ENCODE measurements at places on chromosomes 6 and 20.

DNA sequence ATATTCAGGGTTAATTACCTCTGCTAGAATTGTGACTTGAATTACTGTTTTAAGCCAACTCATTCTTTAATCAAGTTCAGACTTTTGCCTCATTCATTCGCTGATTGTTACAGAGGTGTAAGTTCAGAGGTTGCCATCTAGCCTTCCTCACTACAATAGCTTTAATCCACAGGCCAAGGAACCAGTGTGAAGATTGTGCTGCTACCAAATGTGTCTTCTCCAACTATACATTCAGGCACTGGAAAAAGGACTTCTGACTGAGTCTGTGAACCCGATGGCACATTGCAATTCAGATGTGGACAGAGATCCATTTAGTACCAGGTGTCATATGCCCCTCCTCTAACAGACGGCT lies 111.2 kb upstream of the ADGRF1 start:
- DNase-seq, result no peak

DNA sequence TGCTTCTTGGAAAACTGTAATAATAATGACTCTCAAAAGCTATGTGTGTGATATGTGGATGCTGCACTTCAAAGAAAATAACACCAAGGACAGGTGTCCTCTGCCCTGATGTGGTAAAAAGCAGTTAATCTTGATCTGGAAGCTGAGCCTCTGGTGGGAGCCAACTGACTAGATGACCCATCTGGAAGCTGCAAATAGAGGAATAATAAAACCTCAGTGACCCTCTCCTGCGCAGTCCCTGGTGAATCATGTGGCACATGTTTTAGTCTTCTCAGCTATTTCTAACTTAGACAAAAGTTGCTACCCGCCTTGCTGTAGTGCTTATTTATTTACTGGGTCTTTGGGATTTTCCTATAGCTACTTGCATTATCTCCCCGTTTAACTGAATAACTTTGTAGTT lies 47.3 kb downstream of the TP53INP2 start:
- no peak for DNase-seq

DNA sequence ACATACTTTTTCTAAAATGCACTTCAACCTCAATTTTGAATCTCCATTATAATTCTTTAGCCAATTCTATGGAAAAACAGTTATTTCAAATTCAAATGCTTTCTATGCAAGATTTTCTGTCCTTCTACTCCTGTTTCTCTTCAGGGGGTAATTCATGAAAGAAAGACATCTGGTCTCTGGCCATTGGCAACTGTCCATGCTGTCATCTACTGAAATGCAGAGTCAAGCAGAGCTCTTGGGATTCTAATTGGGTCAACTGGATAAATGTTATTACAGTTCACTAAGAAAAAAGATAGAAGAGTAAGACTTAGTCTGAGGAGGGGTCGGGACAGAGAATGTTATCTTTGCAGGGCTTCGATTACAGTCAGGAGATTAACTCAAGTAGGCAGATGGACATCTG lies 22.0 kb upstream of the BMP5 start:
- DNase-seq, result no peak

- DNase-seq, result peak; percentile 73
These were observed 1.5 kb downstream of the COL12A1 start for GRCh38 chr6:75204217-75204958.

GRCh38 chr20:57829336-57829735 lies 119.5 kb upstream of the PMEPA1 start:
- DNase-seq, result no peak

DNA sequence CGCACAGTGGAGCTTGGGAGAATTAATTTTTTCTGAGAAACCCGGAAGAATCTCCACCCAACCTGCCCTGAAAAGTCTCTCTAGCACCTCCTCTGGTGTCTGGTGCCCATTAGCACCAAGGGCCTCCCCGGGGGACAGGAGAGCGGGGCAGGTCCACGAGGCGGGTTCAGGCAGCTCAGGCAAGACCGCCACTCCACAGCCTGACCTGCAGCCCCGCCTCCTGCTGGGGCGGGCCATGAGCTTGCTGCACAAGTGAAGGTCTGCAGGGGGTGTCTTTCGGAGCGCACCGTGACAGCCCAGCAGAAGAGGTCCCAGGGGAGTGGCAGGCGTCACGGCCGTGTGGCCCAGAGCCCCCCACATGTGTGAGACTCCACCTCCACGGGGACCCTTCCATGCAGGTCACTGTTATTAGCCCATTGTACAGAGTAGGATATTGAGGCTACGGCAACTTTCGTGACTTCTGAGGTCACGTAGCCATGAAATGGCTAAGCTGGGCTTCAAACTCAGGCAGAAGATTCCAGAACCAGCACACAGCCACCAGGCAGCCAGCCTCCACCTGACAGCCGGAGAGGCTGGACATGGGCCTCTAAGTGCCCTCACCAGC lies 63.9 kb upstream of the SLCO4A1 start:
- no peak for DNase-seq

GRCh38 chr6:105900125-105900937 lies 185.8 kb upstream of the PRDM1 start:
- DNase-seq, result no peak

DNA sequence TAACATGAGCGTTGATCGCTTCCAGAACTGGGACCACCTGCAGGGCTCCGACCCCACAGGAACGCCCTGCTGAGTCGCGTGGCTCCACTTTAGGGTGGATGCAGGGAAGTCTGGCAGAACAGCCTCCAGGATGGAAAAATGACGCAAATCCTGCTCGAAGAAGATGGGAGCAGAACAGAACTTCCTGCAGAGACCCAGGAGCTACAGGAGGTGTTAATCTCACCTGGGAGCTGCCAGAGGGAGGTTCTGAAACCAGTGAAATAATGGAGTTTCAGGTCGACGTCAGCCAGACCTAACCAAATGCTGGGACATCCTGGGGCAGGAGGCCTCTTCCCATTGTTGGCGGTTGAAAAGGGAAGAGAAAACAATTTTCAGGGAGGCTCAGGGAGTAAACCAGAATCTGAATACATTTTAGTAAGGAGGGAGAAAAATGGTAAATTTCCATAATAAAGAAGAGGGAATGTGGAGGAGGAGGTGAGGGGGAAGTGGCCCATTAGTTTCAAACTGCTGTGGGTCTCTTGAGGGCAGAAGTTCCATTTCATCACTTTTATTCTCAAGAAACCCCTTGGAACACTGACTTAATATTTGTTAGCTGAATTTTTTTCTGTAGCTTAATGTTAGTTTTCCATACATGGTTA lies 558.4 kb upstream of the CDH4 start:
- DNase-seq, result no peak

- DNase-seq, result no peak
These were observed 10.0 kb upstream of the FAM210B start for GRCh38 chr20:56348746-56349145.

- no peak for DNase-seq
These were observed 53.5 kb upstream of the BMP6 start for GRCh38 chr6:7672066-7673062.

GRCh38 chr20:50366270-50367103 lies 143.7 kb upstream of the PTPN1 start:
- DNase-seq, result peak; percentile 40

DNA sequence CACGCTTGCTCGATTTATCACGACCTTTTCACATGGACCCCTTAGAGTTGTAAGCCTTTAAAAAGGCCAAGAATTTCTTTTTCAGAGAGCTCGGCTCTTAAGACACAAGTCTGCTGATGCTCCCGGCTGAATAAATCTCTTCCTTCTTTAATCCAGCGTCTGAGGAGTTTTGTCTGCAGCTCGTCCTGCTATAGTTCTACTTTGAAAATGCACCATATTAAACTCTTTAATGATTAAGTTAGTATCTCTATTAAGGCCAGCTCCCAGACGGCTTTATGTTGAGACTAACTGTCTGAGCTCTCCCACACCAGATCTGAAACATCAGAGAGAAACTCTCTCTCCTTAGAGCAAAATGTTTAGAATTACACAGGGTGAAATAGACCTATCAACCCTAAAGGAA lies 18.0 kb upstream of the GSTA3 start:
- DNase-seq, result no peak

DNA sequence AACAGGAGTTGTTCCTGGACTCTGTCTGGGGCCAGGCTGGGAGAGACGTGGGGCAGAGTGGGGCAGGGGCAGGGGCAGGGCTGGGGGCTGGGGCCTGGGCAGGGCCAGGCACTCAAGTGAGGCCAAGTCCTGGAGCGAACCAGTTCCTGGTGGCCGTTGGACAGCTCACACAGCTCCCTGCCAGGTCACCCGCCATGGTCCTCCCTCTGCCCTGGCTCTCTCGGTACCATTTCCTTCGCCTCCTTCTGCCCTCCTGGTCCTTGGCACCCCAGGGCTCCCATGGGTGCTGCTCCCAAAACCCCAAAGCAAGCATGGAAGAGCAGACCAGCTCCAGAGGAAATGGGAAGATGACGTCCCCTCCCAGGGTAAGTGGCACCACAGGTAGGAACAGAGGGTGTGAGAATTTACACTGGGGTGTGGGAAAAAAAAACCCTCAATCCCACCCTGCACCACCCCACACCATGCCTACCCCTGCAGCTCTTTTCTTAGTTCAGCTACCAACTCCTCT lies at the start of gene MCCD1:
TSS of gene MCCD1 (plus strand) at position 142 of the 508 bp plus-strand sequence. CDS start at position 195, 53 bp downstream.
- DNase-seq, result no peak

GRCh38 chr6:36912586-36912985 lies 26.8 kb downstream of the C6orf89 start:
- no peak for DNase-seq

DNA sequence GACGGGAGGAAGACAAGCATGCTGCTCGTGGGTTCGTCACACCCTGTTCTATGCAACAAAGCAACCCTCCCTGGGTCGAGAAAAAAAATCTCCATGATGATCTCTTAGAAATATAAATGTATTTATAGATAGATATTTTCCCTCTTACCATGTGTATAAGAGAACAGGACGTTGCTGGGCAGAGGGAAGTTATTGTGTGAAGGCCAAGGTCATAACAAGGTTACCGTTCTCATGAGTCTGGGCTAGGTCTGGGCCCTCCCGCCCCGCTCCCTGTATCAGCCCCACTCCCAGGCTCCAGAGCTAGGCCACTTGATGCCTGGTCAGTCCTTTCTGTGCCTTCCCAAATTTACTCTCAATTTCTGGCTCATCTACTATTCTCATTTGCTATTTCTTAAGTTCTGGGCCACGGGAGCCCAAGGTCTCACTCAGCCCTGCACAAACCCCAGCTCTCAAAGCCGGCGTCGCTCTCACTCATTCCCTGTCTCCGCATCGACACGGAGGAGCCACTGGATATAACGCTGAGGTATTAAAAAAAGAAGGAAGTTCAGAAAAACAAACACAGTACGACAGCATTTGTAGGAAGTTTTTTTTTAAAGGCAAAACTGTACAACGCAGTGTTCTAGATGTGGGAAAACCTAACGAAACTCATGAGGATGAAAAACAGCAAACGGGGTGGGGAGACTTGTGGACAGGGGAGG lies 96.8 kb downstream of the PSMG4 start:
- DNase-seq, result no peak

DNA sequence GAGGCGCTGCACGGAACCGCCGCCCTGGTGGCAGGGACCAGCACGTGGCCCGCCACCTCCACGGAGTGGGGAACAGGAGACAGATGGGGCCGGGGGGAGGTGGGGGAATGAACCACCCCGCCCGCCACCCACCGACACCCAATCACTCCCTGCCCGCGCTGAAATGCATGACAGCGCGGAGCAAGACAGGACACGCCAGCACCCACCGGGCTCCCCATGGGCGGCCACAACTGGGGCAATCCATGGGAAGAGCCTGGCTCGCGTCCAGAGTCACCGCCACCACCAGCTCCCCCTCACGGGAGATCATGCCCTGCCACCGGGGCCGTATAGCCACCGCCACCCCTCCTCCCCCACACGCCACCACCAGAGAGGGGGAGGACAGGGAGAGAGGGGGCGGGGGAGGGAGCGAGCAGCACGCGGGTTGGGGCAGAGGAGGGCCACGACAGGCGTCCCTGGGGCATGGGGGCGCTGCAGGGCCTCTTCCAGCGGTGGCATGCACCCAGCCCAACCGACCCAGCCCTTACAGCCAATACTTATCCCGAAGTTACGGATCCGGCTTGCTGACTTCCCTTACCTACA lies 744.3 kb upstream of the DEFB115 start:
- no peak for DNase-seq

- no peak for DNase-seq
These were observed 65.4 kb upstream of the AKIRIN2 start for GRCh38 chr6:87767478-87767877.

DNA sequence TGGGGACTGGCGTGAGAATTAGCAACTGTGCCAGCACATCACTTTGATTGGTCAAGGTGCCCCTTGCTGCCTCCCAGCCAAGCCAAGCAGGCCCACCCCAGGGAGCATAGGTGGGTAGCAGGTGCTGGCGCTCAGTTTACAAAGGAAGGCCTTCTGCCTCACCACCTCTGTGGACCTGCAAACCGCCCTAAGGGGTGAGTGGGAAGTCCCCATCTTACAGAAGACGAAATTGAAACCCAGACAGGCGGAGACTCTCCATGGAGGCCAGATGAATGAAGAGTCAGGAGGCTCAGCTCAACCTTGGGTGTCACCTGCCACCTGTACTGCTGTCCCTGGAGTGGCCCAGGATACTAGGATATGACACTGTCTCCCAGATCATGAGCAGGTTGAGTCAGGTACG lies 21.5 kb upstream of the MAS1L start:
- DNase-seq, result no peak

- no peak for DNase-seq
These were observed 4.5 kb upstream of the EPB41L2 start for GRCh38 chr6:131067521-131067920.

GRCh38 chr6:40822619-40823018 lies 216.4 kb downstream of the UNC5CL start:
- no peak for DNase-seq

- no peak for DNase-seq
These were observed 261.2 kb downstream of the PHACTR1 start for GRCh38 chr6:12977806-12978205.

DNA sequence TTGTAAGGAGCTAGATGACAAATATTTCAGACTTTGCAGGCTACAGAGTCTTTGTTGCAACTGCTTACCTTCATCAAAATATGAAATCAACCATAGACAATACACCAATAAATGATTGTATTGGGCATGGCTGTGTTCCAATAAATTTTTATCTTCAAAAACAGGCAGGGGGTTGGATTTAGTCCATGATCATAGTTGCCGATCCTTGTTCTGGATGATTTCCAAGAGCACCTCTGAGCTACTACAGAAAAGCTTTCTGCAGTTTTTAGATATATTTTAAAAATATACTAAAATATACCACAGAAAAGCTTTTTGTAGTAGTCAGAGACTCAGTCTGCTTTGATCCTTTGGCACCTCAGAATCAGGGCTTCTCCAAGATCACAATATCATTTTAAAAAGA lies 145.0 kb downstream of the HTR1B start:
- no peak for DNase-seq
